ENCODE measurements at places on chromosomes 5 and 9.

DNA sequence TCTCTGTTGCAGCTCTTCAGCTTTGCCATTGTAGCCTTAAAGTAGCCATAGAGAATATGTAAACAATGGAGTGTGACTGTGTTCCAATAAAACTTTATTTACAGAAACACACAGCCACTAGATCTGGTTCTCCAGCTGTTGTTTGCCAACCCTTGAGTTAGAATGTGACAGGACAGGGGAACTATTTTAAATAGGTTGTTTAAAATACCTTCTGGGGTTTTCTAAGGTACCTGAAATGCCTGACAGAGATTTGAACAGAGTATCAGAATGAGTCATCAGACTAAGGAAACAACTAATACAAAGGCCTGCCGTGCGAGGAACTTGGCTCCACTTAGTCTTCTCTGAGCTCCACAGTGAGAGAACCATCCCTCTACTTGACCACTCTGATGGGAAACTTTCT lies 85.4 kb downstream of the HSD17B4 start:
- DNase-seq, result no peak

DNA sequence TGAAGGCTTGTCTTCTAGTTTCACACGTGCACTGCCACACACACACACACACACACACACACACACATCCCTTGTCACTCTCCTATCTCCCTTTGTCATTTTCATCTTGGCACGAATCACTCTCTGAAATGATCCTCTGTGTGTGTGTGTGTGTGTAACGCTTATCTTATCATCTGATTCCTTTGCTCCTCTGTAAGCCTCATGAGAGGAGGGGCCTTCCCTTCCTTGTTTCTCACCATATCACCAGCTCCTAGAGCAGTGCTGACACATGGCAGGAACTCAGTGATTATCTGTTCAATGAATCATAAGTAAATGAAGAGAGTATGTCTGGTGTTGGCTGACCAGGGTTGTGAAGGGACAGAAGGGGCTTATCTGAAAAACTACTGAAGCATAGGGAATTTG lies 53.3 kb downstream of the PDE4D start:
- peak; percentile 53 for DNase-seq

GRCh38 chr5:118303296-118303695 lies 685.1 kb downstream of the DTWD2 start:
- no peak for DNase-seq

GRCh38 chr9:71112866-71113265 lies 8.6 kb downstream of the TRPM3 start:
- no peak for DNase-seq

DNA sequence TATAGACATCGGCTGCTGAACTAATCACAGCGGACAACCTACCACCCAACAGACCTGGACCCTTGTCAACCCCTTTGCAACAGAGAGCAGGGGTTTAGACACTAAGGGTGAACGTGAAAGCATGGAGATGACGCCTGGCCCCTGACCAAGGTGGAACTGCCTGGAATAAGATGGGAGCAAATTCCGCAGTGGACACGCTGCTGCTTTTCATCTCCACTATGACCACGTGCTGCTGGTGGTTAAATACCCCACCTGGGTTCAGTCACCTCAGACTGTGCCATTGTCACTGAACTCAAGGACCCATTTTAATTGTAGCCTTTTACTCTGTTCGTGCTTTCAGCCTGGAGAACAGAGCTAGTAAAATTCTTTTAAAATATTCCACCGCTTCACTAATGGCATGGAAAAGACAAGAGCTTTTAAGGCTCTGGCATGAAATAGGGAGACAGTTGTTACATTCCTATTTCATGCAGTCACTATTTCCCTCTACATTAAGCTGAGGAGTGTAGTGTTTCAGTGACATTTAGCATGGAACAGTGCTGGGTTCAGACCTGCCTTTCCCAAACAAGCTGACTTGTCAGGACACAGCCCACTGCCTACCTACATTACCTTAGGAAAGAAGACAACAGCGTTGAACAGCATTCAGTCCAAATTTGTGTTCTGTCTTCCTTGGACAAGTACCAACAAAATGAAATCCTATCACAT lies 96.8 kb downstream of the ANKRD18B start:
- peak; percentile 35 for DNase-seq

All from HS-27A (cell line).